ENCODE measurements at places on chromosomes 5 and 9.
A peak's percentile ranks its signal among the peaks of the same experiment; 100 is the strongest.

- no peak for DNase-seq
Measured at GRCh38 chr9:114720086-114720676, 38.2 kb upstream of the TEX48 start.

DNA sequence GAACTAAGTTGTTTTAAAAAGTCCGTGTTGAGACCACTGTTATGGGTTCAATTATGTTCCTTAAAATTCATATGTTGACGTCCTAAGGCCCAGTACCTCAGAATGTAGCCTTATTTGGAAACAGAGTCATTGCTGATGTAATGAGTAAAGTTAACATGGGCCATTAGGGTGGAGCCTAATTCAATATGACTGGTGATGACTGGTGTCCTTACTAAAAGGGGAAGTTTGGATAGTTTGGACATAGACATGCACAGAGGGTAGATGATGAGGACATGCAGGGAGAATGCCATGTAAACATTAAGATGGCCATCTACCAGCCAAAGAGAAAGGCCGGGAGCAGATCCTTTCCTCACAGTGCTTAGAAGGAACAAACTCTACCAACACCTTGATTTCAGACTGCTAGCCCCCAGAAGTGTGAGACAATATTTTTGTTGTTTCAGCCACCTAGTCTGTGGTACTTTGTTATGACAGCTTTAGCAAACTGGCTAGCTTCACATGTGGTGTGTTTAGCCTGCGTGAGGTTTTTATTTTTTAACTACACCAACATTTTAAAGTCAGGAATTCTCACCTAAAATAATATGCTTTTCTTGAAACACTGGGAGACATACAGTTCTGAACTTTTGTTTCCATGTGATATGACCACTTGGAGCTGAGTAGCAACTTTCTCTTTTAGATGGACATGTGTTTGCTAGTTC, 135.3 kb downstream of the YIPF5 start:
- peak; percentile 73 for DNase-seq

- no peak for DNase-seq
Measured at GRCh38 chr5:33472805-33473409, 32.1 kb downstream of the TARS1 start.

DNA sequence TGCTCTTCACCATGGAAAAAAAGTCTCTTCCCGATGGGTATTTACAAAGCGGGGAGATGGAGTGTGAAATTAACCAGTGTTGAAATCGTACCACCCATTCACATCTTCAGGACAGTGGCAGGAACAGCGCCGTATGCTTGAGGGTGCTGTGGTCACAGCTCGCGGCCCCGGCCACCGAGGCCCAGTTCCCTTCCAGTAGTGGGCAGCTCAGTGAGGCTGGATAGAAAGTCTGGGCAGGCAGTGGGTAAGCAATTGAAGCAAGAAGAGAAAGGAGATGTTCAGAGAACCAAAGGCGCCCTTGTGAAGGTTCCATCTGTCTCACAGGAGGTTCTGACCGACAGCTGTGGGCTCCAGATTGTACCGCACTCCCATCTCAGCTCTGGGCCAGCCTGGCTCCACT, 59.1 kb downstream of the SECISBP2 start:
- DNase-seq: peak; percentile 55

- DNase-seq: no peak
Measured at GRCh38 chr5:161481922-161482321, 64.6 kb downstream of the GABRB2 start.

GRCh38 chr9:137040568-137040967, 5.4 kb downstream of the NPDC1 start:
- DNase-seq: no peak

- DNase-seq: peak; percentile 15
Measured at GRCh38 chr9:134514503-134514902, 127.1 kb upstream of the COL5A1 start.

DNA sequence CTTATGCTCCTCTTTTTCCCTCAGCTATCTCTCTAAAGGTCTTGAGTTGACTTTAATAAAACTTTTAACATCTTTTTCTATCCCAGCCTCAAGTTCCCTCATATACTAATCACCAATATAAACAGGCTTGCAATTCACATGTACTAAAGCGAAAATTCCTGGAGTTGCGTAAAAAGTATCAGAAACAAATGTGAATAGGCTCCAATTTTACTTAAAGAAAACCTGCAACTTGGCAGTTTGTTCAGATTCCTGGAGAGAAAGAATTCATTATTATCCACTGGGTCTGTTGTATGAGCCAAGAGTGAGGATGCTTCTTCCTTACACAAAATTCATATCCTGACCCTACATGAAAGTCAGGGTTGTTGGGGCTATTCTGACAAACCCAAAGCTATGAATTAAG, 384.2 kb downstream of the DTWD2 start:
- DNase-seq: no peak

DNA sequence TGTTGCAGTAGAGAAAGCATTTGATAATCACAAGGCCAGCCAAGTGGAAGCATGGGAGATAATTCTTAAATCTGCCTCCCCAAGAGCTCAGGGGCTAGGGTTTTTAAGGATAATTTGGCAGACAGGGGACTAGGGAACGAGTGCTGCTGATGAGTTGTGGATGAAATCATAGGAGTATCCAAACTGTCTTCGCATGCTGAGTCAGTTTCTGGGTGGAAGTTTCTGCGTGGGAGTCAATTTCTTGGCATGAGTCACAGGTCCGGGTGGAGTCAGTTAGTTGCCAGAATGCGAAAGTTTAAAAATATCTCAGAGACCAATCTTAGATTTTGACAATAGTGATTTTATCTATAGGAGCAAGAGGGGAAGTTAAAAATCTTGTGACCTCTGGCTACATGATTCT, 112.6 kb downstream of the TMC1 start:
- DNase-seq: peak; percentile 93

- DNase-seq: no peak
Measured at GRCh38 chr9:95261890-95262289, 55.6 kb downstream of the FANCC start.

DNA sequence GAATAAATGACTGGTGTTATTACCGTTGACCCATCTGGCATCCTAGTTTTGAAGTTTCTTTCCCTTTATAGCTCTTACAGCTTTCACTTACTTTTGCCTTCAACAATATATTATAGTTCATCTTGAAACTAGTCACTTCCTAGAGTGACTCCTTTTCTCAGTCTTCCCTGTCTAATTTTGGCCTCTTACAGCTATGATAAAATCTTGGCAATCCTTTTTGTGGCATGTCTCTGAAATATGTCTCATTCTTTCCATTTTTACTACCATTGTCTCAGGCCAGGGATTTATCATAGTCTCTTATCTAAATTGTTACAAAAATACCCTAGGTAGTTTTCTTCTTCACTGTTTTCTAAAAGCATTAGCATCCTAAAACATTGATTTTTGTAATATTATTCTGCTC, 621.3 kb upstream of the ZNF608 start:
- DNase-seq: peak; percentile 79

DNA sequence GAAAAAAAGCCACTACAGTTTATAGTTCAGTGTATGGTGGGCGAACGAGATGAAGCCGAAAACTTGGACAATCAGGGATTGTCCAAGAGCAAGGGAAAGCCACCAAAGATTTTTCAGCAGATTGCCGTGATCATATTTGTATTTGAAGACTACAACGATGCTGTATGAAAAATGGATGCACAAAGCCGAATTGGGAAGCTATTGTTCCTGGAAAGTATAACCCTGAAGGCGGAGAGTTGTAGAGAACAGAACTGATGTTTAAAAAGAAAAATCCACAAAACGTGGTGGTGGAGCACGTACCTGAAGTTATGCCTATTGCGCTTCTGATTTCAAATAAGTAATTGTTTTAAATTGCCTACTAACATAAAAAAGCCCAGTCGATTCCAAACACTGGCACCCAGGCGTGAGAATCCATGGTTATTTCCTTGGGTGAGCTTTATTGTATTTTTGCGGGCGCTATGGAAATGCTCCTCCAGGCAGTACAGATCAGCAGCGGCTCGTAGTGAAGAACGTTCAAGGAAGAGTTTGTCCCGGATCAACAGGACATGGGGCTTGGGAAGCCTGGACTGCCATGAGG, 772 bp upstream of the TARS1 start:
- DNase-seq: no peak

DNA sequence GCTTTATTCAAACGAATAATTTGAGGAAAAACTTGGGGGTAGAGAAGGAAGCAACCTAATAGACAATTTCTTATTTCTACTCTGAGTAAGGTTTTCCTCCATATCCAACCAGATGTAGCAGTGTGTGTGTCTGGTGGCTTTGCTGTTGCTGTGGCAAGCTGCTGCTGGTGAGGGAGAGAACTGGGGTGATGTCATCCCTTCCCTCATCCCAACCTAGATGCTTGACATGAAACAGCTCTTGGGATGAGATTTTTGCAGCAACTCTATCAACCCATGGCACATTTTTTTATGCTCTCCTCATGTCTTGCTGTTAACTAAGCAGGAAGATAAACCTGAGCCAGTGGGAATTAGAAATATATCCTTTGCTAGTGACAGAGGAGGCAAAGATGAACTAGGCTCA, 135.8 kb downstream of the PCSK1 start:
- no peak for DNase-seq

GRCh38 chr5:180311216-180311615, 19.3 kb upstream of the MAPK9 start:
- no peak for DNase-seq

- DNase-seq: no peak
Measured at GRCh38 chr5:67855523-67855922, 360.0 kb upstream of the PIK3R1 start.

GRCh38 chr9:98549401-98549800, 159.3 kb downstream of the GABBR2 start:
- no peak for DNase-seq

- DNase-seq: no peak
Measured at GRCh38 chr9:124626276-124626675, 119.1 kb upstream of the NR5A1 start.

- no peak for DNase-seq
Measured at GRCh38 chr5:38373743-38374142, 115.4 kb downstream of the EGFLAM start.

DNA sequence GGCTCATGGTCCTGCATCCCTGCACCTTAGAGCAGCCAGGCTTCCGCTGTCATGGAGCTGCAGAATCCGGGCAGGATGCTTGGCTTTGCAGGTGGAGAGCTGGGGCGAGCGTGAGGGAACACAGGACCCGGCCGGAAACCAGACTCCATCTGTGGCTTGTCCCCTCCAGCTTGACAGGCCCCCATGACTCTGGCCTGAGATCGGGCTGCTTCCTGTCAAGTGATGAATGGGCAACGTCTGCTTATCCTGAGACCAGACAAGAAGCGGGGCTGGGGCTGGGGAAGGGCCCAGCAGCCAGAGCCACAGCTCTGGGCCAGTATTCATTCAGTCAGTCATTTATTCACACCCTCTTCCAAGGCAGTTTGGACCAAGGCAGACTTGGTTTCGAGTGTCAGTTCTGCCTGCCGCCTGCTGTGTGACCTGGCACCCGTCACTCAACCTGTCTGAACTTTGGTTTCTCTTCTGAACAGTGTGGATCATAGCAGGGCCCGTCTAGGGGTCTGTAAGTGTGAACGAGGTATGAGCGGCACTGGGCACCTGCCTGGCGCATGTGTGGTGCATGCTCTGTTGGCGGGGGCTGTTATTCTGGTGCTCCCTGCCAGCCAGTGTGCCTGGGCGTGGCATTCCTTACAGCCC, 37.5 kb downstream of the NEK6 start:
- DNase-seq: no peak

GRCh38 chr5:31477516-31477915, 54.4 kb downstream of the DROSHA start:
- DNase-seq: no peak

DNA sequence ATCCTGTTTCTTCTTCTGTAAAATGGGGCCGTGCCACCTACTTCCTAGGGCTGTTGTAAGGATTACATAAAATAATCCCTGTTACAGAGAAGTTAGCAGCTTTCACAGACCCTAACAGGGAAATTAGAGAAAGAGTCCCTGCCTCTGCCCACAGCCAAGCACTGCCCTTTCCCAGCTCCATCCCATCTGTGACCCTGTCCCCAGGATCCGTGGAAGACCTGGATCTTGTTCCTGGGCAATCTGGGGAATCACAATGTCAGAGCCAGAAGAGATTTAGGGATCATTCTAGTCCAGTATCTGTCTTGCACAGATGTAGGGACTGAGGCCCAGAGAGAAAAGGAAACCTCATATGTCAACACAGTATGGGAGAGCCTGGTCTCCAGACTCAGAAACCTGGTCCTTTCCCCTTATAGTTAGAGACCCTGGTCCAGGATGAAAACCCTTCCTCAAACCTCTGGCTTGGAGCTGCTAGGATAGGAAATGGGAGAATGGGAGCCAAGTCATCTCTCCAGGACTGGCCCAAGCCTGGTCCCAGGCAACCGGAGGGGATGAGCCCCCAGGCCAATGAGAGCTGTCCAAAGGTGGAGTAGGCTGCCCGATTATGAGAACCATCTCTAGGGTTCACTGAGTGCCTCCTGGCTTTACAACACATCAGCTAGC, 12.5 kb downstream of the LHX6 start:
- peak; percentile 70 for DNase-seq

GRCh38 chr5:174084691-174085154, 39.2 kb downstream of the NSG2 start:
- DNase-seq: no peak

DNA sequence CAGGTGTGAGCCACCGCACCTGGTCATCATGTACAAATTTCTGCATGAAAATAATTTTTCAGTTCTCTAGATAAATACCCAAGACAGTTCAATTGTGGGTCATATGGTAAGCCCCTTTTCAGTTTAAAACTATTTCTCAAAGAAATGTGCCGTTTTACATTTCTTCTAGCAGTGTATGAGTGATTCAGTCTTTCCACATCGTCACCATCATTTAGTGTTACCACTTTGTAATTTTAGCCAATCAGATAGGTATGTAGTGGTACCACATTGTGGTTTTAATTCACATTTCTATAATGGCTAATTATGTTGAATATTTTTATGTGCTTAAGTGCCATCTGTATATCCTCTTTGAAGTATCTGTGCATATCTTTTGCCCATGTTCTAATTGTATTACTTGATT, 163.1 kb downstream of the AOPEP start:
- no peak for DNase-seq

DNA sequence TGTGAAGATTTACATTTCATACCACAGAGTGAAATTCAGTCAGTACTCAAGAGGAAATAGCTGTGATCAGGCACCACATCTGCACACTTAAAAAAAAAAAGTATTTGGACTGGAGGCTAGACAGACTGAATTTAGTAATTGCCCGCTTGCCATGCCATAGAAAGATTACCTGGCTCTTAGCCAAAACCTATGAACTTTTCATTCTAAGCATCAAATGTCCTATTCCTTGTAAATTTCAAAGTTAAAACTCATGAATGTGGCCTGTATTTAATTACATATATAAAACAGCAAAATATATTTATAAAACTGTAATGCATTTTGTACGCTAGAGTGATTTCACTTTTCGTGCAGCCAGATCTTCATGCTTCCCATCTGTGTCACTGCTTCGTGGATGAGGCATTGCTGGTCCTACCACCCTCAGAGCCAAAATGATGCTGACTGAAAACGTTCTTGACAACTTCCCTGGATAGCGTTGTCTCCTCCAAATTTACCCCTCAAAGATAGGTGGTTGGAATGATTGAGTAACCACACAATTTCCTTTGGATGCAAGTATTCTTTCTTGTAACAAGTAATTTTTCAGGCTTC, 447.9 kb upstream of the SGCD start:
- peak; percentile 35 for DNase-seq

Data from osteoblast (primary cell).